BJ (cell line): ENCODE measurements at places on chromosomes 12 and 14.
A peak's percentile ranks its signal among the peaks of the same experiment; 100 is the strongest.

DNA sequence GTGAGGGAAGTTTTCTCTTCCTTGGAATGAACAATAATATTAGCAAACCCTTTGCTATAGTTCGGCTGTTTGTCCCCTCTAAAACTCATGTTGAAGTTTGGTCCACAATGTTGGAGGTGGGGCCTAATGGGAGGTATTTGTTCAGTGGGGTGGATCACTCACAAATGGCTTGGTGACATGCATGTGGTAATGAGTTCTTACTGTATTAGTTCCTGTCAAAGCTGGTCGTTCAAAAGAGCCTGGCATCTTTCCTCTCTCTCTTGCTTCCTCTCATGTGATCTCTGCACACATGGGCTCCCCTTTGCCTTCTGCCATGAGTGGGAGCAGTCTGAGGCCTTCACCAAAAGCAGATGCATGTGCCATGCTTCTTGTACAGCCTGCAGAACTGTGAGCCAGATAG is 13.1 kb upstream of the PPP4R4 start:
- DNase-seq: no peak

DNA sequence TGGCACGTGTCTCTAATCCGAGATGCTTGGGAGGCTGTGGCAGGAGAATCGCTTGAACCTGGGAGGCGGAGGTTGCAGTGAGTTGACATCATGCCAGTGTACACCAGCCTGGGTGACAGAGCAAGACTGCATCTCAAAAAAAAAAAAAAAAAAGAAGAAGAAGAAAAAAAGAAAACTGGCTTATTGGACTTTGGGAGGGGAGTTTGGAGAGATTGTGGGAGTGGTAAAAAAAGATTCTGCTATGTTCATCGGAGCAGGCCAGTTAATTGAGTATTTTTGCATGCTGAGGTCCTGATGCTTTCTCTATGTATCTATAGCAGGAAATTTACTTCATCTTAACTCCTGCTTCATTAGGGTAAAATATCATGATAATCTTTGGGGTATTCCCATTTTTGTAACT is 11.6 kb downstream of the CNOT2 start:
- no peak for DNase-seq

- no peak for DNase-seq
Measured at GRCh38 chr12:76495556-76495955, 64.0 kb downstream of the OSBPL8 start.

- DNase-seq: no peak
Measured at GRCh38 chr12:13654456-13654855, 326.9 kb downstream of the GRIN2B start.

DNA sequence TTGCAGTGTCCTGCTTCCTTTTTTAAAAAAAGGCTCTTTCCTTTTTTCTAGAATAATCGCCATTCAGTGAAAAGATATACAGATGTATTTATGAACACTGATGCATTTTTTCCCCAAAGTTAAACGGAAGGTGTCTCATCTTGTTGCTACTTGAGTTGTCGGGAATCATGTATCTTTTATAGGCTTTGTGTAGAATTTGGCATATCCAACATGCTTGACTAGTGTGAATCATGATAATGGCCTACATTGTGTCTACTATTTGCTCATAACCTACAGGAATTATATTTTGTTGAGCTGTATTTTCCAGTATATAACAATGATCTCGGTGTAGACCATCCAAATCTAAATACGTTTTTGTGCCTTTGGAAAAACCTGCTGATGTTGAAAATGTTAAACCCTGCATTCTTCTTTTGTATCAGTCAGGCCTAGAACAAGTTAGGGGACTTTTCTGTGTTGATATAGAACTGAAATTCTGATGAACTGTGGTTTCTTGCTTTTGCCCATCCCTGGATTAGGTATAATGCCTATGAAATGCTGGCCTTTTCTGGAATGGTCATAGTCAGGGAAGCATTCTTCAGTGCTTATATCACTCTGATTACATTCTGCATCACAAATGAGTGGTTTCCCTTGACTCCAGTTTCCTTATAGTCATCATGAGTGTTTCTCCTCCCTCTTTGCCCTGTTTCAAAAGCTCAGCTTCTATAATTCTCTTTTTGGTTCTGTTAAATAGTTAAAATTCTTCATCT is 10.8 kb downstream of the BMAL2 start:
- DNase-seq: peak; percentile 65

DNA sequence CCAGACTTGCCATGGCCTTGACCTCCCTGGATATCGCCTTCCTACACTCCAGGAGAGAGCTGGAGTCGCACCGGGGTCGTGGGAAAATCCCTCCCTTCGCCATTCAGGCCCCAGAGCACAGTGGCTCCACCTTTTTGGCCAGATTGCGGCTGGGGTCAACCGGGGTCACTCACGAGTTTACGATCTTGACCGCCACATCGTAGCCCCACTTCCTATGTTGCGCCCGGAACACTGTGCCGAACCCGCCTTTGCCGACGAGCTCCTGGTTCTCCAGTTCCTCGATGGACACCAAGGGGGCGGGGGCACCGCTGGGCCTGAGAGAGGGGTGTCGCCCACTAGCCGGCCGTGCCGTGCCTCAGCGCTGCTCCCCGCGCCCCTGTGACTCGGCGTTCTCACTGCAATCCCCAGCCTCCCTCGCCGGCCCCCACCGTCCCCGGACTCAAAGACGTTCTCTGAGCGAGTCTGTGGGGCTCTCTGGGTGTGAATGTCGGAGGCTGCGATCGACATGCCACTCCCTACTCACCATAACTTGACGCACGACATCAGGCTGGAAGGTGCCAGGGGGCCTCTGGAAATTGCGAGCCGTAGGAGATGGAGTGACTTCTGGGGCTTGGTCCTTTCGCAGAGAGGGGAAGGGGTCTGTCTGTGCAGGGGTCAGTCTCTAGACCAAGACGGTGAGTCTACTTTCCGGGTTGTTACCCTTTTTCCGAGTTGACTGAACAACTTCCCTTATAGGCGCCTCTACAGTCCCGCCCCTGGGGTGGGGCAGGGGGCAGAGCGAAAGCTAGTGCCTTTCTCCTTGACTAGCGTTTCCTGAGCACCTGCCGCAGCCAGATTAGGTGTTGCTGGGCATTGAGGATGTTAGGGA is at the start of gene RIPK3:
Gene RIPK3 (minus strand): TSS at position 708 of the 868 bp plus-strand sequence. CDS start 165 bp downstream, at position 543.
- no peak for DNase-seq

GRCh38 chr12:47023311-47023710 is 56.1 kb upstream of the PCED1B start:
- no peak for DNase-seq

DNA sequence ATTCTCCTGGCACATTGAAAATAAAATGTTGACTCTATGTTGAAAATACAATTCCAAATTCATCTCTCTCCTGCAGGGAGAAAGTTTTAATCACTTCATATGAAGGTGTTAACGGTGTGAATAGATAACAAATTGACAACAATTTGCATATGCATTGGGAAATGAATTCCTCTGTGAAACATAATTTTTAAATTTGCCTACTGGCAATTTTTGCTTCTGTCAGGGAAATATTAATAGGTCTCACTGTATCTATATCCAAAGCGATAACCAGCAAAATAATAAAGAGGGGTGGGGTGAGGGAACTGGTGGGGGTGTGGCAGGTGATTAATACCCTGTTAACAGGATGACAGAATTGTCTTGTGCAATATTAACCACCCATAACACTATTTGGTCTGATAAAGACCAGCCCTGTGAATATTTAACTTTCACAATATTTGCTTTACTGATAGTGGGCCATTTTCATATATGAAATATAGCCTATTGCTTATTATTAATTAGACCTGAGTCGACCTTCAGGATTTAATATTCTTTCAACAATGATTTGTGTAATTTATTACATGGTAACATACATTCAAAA is 239.0 kb upstream of the SSTR1 start:
- DNase-seq: no peak

DNA sequence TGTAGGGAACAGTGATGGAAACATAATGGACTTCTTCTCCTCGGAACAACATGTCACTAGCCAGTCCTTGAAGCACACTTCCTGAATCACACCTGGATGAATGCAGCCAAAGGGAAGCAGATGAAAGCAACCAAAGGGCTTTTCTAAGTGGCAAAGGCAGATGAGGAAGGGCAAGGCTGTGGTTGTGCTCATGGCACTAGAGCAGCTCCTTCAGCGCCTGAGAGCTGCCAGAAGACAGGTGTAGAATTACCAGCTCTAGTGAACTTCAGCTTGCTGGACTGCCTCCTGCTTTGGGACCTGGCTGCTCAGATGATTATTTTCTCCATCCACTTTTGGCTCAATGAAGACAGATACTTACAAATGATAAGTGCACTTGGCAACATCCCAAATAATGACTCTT is 1372.1 kb upstream of the SEL1L start:
- DNase-seq: no peak

GRCh38 chr14:104953896-104954656 is 24.1 kb downstream of the AHNAK2 start:
- no peak for DNase-seq

DNA sequence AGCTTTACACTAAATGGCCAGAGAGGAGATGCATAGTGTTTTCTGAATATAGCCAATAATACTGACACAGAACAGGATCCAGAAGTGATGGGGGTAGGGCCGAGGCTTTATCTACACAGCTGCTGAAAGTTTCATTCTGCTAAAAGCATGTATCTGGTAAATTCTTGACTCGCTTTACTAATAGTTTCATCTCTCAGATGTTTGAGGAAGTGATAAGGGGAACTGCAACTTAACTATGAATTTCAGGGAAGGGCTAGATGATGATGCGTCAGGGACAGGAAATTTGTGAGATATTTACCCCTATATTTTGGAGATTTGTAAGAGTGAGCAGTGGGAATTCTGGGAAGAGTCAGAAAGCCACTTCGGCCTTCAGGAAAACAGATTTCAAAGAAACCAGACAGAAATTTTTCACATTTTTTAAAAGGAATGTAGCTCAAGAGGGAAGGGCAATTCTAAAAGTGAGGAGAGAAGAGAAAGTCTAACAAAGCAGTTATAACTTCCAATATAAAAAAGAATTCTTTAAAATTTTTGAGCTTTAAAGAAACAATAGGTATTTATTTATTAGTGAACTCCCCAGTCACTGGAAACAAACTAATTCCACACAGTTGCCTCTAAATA is 243.1 kb downstream of the BCAT1 start:
- no peak for DNase-seq

- no peak for DNase-seq
Measured at GRCh38 chr12:47785036-47785886, 12.2 kb downstream of the SLC48A1 start.

GRCh38 chr12:122322501-122322900 is 56.2 kb upstream of the VPS33A start:
- DNase-seq: no peak

- DNase-seq: no peak
Measured at GRCh38 chr12:9132008-9132535, 16.4 kb upstream of the A2M start.

DNA sequence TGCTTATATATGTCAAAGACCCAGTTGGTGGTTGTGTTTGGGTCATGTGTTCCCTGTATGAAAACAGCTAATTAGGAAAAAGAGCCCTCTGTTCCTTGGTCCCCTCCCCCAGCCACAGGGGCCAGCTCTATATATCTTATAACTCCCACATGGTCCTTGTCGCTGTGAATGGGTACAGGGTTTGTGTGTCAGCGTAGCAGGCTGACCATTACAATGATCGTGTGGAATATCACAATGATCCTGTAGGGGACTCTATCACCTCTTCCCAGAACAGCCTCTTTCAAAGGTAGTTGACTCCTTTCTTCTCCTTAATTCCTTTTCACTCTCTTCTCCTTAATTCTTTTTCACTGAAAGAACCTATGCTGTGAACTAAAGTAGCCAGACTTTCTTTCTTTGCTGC is 51.6 kb upstream of the RIC8B start:
- no peak for DNase-seq

DNA sequence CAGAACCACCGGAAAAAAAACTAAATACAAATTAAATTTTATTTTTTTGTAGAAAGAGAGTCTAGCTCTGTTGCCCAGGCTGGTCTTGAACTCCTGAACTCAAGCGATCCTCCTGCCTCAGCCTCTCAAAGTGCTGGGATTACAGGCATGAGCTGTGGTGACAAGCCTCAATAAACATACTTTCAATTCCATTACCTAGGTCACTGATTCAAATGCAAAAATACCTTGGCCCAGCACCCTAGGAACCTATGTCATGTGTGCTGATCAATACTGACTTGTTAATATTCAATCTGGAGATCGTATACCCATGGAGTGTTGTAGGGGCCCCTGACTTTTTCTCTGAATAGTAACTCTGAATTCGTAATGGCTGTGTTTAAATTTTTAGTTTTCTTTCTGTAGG is 7.1 kb upstream of the TMEM30B start:
- DNase-seq: no peak

- DNase-seq: no peak
Measured at GRCh38 chr12:26642361-26642760, 190.6 kb downstream of the ITPR2 start.

DNA sequence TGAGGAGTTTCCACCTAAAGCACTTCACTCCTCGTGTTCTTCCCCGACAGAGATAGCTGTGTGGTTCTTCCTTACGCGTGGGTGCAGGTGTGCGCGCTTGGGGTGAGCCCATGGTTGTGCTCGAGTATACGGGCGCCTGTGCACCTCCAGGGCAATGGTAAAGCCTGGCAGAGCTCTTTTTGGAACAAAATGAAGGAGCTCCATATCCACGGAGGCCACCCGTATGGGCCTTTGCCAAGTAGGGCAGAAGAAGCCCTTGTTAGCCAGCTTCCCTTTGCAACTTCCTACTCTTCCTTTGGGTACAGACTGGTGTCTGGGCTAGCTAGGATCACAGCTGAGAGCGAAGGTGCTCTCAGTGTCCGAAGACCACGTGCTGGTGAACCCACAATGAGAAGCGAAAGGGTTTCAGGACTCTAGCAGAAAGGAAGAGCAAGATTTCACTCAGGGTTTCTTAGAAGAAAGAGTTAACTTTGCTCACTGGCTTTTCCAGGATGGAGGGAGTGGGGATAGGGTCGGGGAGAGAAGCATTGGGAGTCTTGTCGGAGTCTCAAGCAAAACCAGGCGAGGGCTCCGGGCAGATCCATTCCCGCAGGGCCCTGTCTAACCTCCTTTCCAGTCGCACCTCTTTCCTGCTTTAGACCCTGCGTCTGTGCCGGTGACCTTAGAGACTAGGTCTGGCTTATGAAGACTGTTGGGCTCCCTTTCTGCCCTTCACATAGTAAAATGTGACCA is 960 bp upstream of the LRFN5 start:
- no peak for DNase-seq
